ENCODE measurements at places on chromosomes 13 and 19. TPM values are rescaled to one million over a fixed set of nuclear protein-coding genes. Genes with fewer than 3 reads are reported as not detected.

Gene TNFAIP8L1
- 1.5 TPM for total RNA-seq

Gene FXYD5
- total RNA-seq, result 10.5 TPM

Gene OR7C1
- total RNA-seq, result not detected

Gene CEACAM8
- total RNA-seq, result not detected

Gene SERPINE3
- not detected for total RNA-seq

Gene ZNF497
- total RNA-seq, result 2.5 TPM

Gene CELF5
- total RNA-seq, result not detected
